SHP77 (cell line): ENCODE measurements at places on chromosomes 5 and 9.
A peak's percentile ranks its signal among the peaks of the same experiment; 100 is the strongest.

GRCh38 chr5:172973127-172973916 is 10.2 kb upstream of the ATP6V0E1 start:
- DNase-seq = no peak

DNA sequence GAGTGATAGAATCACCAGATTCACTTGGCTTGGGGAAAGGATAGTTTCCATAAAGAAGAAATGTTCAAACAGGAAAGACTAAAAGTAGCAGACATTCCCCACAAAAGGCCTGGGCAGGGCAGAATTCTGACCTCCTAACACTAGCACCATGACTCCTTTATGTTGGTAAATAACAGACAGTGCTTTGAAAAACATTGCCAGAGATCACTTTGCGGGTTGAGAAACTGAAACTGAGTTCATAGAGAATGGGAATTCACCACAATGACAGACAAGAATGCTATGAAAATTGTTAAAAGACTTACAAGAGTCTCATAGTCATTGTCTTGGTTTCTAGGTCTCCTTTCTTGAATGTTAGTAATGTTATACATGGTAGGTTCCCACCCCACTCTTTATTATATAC is 172.5 kb upstream of the GLRA1 start:
- DNase-seq = no peak

- DNase-seq = no peak
Observed at GRCh38 chr5:97297704-97298091, 114.7 kb upstream of the RIOK2 start.

- DNase-seq = peak; percentile 24
Observed at GRCh38 chr5:160938532-160938931, 86.5 kb upstream of the ATP10B start.

- no peak for DNase-seq
Observed at GRCh38 chr9:73714294-73714693, 562.6 kb downstream of the ANXA1 start.

GRCh38 chr5:178994580-178995340 is at the start of gene GRM6:
Gene GRM6 (minus strand): TSS chr5:178995320. CDS start chr5:178994944, 376 bp downstream.
- DNase-seq = no peak

GRCh38 chr9:95086564-95086955 is 230.9 kb downstream of the FANCC start:
- DNase-seq = no peak

GRCh38 chr5:121945261-121945660 is 16.5 kb upstream of the SRFBP1 start:
- DNase-seq = no peak

GRCh38 chr9:95635986-95636671 is 119.4 kb upstream of the PTCH1 start:
- no peak for DNase-seq

- DNase-seq = no peak
Observed at GRCh38 chr9:73816905-73817304, 665.2 kb downstream of the ANXA1 start.

DNA sequence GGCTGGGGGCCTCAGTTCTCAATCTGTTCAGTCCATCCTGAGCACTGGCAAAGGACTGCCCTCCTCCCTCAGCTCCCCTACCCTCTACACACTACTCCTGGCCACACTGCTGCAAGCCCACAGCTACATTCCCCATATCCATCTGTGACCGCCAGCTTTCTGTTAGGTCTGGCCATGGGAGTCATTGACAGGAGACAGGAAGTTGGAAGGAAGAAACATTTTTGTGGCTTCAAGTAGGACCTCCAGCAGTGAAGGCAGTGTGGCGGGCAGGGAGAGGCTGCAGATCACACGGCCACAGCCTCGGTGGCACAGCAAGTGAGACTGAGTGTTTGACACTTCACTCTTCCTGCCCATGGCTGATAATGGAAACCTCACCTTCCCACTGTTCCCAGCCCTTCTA is 55.9 kb downstream of the SECISBP2 start:
- DNase-seq = no peak

DNA sequence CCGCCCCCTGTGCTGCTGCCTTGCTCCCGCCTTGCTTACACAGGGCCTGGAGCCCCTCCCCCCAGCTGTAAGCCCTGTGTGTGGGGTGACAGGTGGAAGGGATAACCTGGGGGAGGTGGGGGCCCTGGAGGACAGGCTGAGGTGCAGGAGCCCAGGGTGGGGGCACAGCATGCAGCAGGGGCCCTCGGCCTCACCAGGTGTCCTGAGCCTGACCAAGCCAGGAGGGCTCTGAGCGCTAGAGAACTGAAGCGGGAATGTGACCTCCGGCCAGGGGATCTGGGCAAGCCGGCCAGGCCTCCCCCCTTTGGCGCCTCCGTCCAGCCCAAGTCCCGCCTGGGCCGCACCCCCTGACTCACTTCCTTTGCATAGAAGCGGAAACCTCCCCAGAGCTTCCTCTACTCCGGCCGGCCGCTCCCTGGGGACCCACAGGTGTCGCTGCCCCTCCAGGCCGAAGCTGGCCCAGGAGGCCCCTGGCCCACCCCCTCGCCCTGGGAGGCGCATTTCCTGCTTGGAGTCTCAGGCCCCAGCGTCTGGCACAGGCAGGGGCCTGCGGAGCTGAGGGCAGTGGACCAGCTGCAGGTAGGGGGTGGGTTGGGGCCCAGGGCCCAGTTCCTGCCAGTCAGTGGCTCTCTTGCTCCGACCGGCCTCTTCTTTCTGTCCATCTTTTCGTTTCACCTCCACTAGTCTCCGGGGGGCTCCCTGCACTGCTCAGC is at the start of gene TOR4A:
Gene TOR4A (plus strand): TSS at position 398 of the 713 bp plus-strand sequence. CDS start 964 bp downstream, outside the sequence.
- no peak for DNase-seq

DNA sequence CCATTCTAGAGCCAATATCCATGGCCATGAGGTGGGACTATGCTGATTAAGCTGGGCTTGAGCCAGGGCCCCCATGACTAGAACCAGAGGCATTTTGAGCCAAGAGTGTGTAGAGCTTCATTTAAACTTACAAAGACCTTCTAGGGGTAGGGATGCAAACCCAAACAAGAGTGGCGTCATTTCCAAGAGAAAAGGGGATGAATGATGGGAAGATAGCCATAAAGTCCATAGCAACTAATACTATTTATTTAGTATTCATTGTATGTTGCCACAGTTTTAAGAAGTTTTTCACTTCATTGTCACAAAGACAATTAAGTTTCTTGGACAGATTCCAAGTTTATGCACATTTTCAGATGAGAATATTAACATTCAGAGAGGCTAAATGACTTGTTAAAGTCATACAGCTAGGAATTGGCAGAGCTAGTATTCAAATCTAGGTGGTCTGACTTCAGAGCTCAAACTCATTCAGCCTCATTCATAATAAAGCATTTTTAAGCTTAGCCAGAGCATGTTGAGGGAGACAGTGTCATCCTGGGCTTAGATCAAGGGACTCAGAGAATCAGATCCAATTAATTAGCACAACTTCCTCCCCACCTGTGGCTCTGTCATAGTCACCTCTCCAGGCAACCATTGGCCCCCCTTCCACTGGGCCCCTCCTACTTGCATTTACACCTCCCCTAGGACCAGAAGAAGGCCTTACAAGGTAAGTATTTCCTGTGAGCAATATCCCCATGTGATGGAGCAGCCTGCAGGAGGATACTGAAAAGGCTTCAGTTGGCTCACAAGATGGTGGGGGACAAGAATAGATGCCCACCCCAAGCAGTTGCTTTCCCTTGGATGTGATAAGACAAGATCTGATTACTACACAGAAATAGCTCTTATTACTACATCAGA is 95.0 kb upstream of the PCSK1 start:
- no peak for DNase-seq

- DNase-seq = no peak
Observed at GRCh38 chr5:38163636-38164237, 94.6 kb upstream of the EGFLAM start.

- no peak for DNase-seq
Observed at GRCh38 chr5:149144637-149145036, 3.3 kb downstream of the ABLIM3 start.
